ENCODE measurements at places on chromosomes 2 and 18.

DNA sequence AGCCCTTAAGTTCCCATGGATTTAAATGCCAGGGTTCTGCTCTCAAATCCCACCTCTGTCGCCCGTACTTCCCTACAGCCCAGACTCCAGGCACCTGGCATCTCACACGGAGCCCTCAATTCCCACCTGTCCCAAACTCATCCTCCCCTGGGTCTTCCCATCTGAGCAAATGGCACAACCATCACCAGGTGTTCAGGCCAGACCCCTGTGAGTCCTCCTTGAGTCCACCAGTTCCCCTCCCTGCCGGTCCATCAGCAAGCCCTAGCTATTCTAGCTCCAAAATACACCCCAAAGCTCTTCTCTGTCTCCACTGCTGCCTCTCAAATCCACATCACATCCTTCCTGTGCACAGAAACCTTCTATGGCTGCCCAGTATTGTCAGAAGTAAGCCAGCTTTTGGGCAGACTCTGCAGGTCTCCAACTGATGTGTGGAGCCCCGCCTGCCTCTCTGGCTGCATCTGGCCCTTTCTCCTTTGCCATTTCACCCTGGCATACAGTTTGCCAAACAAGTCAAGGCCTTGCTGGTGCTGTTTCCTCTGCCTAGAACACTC lies 67.7 kb downstream of the DNMT3A start:
- DNase-seq: no peak

- DNase-seq: no peak
Measured at GRCh38 chr2:234198976-234199375, 148.5 kb downstream of the SPP2 start.

DNA sequence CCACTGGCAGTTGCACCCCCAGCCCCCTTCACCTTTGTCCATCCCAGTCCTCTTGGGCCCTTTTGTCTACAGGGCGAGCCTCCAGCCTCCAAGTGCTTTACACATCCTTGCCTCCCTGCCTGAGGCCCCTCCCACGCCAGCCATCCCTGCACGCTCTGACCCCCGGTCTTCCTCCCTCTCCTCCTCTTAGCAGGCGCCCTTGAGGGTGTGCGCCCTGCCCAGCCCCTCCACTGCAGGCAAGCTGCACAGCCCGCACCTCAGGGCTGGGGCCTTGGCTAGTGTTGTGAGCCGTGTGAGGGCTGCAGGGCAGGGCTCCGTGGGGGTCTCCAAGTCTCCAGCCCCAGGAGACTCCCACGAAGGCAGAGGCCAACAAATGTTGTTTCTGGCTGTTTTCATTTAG lies 6.9 kb downstream of the BOK start:
- no peak for DNase-seq

DNA sequence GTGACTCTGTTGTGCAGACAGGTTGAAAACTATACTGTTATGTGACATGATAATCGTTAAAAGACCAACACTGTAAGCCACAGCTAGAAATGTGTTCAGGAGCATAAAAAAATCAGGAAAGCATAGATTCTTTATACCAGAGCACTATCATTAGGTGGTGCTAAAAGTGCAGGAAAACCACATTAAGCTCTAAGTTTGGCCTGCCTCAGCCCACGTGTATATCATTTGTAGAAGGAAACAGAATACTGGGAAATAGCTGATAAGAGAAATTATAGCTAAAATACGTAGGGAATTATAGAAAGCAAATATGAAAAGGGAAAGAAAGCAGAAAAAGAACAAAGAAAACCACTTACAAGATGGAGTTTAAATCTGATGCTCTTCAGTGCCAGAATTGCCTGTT lies 26.5 kb upstream of the C2orf74 start:
- DNase-seq: no peak

DNA sequence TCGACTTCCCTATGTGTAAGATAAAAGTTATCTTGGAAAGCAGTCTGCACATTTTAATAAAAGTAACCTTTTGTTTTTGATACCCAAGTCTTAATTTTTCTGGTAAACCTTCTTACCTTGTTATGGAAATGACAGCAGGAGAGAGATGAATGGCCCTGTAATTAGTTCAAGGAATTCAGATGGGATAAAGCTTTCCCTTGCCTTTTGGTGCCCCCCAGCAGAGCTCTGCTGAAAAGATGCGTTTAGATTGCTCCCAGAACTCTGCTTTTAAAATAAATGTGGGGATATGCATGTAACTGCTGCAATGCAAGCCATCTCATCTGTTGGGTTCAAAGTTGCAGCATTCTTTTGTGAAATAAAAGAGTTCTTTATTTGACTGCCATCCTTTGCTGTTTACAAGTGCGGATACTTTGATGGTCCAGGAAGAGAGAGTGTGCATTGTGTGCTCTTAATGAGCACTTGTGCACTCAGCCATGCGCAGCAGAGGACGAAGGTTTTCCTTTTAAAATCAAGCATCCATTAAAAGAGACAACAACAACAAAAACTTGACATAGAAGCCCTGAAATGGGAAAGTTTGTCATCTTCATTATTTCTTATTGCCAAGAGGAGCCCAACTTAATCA lies 176.7 kb upstream of the ST6GAL2 start:
- no peak for DNase-seq

GRCh38 chr2:107542314-107542740 lies 284.4 kb upstream of the RGPD4 start:
- no peak for DNase-seq

GRCh38 chr2:177568390-177568789 lies 175.8 kb downstream of the AGPS start:
- DNase-seq: no peak

DNA sequence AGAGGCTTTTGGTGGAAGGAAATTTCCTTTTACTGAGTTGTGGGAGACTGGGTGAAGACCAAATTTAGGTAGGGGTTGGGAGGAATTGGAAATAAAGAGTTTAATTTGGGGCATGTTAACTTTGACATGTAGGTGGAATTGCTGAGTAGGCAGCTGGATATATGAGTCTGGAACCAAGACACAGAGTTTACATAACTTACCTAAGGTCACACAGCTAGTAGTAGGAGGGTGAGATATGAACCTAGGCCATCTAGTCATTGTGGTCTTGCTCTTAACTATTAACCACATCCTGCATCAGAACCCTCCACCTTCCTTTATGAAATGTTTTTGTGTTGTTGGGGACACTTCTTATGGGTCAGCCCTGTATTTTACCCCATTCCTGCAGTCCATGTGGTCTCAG lies 113.1 kb downstream of the ICOS start:
- DNase-seq: no peak

- DNase-seq: no peak
Measured at GRCh38 chr2:113857464-113857863, 32.4 kb upstream of the ACTR3 start.

DNA sequence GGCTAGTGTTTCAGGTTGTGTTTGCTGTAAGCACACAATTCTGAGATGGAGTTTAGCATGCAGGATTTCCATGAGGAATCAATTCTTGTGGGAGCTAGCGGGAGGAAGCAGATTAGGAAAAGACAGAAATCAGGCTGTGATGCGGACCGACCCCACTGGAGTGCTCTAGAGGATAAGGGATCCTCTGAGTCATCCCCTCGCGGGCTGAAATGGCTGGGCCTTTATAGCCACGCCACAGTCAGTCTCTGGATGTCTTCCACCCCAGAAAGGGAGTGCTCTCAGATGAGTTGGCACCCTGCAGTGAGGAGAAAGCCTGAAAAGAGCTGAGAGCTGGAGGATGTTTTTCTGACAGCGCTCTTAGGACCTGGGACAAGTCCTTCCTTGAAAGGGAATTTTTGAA lies 102.4 kb downstream of the GALNT3 start:
- DNase-seq: no peak

DNA sequence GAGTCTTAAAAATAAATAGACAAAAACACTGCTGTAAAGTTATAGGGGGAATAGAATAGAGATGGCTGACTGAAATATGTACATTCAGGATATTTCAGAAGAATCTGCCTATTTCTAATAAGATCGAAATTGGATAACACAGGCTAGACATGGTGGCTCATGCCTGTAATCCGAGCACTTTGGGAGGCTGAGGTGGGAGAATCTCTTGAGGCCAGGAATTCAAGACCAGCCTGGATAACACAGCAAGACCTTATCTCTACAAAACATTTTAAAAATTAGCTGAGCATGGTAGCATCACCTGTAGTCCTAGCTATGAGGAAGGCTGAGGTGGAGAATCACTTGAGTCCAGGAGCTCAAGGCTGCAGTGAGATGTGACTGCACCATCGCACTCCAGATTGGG lies 146.6 kb upstream of the CCDC150 start:
- DNase-seq: no peak

Measured in NCI-H2029 (cell line).